ENCODE measurements at places on chromosomes 3 and 15. TPM values are rescaled to one million over a fixed set of nuclear protein-coding genes. Genes with fewer than 3 reads are reported as not detected.

DNA sequence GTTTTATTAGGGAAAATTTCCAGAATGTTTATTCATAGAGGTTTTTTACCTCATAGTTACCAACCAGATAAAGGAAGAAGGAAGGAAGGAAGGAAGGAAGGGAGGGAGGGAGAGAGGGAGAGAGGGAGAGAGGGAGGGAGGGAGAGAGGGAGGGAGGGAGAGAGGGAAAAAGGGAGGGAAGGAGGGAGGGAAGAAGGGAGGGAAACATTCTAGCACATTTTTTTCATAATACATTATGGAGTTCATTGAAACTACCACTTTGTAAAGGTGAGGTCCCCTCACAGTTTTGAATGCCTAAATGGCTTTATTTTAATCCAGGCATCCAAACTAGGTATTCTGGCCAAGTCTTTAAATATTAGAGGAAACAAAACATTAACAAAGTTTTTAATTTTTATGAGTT, 1049.1 kb downstream of the ROBO1 start:
- peaks cover 1% of the 10 kb centered on the region for H3K4me1 ChIP-seq
- H3K27ac ChIP-seq, result no peak overlapping the region
- H3K27me3 ChIP-seq, result no peaks in the 10 kb centered on the region
- H3K4me3 ChIP-seq, result no peak overlapping the region

DNA sequence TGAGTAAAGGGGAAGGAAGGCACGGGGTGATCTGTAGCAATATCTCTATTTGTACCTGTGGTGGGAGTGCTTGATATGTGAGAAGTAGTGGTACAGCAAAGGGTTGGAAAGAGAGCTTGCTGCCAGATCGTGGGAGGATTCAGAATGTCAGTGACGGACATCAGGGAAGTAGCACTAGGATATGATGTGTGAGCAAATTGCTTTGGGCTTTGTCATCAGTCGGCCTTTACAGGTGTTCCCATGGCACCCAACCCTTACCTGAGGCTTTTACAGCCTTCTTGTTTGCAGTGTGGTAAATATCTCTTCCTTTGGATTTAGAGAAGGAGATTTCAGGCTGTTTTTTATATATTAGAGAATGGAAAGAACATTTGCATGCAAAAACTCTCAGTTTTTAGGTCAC, 29.8 kb downstream of the IL1RAP start:
- H3K4me1 ChIP-seq, result peaks cover 12% of the 10 kb centered on the region
- no peaks in the 10 kb centered on the region for H3K27me3 ChIP-seq
- H3K27ac ChIP-seq, result no peak overlapping the region
- H3K4me3 ChIP-seq, result no peak overlapping the region
- no peak for DNase-seq
- H3K36me3 ChIP-seq, result no peaks in the 10 kb centered on the region

- H3K27ac ChIP-seq, result no peak overlapping the region
- H3K4me3 ChIP-seq, result no peak overlapping the region
- no peak for DNase-seq
- H3K36me3 ChIP-seq, result no peaks in the 10 kb centered on the region
- no peaks in the 10 kb centered on the region for H3K4me1 ChIP-seq
Measured at GRCh38 chr15:85281293-85281882, 99.0 kb upstream of the AKAP13 start.

DNA sequence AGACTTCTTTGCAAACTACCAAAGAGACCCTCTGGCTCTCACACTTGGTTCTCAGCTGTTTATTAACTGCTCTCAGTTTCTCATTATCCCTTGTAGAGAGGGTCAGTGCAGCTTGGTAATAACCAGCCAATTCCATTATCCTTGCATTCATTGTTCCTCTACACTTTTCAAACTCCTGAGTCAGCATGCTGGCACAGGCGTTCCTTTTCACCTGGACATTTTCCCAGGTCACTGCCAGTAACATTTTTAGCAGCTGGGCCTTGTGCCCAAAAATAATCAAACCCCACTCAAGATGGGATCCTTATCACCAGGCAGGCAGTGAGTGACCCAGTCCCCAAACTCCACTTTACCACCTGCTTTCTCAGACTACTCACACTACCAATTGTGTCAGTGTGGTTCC, 4.8 kb upstream of the SUMF1 start:
- peaks cover 10% of the 10 kb centered on the region for H3K27me3 ChIP-seq
- no peak overlapping the region for H3K27ac ChIP-seq
- H3K4me3 ChIP-seq, result no peak overlapping the region
- H3K36me3 ChIP-seq, result no peaks in the 10 kb centered on the region
- DNase-seq, result no peak

GRCh38 chr3:55292360-55292759, 194.7 kb downstream of the WNT5A start:
- H3K27ac ChIP-seq, result no peak overlapping the region
- H3K4me3 ChIP-seq, result no peak overlapping the region
- no peaks in the 10 kb centered on the region for H3K27me3 ChIP-seq
- H3K36me3 ChIP-seq, result no peaks in the 10 kb centered on the region

GRCh38 chr15:95293456-95294031, 1037.0 kb upstream of the NR2F2 start:
- no peaks in the 10 kb centered on the region for H3K27me3 ChIP-seq
- peaks cover 39% of the 10 kb centered on the region for H3K4me1 ChIP-seq
- no peaks in the 10 kb centered on the region for H3K36me3 ChIP-seq

DNA sequence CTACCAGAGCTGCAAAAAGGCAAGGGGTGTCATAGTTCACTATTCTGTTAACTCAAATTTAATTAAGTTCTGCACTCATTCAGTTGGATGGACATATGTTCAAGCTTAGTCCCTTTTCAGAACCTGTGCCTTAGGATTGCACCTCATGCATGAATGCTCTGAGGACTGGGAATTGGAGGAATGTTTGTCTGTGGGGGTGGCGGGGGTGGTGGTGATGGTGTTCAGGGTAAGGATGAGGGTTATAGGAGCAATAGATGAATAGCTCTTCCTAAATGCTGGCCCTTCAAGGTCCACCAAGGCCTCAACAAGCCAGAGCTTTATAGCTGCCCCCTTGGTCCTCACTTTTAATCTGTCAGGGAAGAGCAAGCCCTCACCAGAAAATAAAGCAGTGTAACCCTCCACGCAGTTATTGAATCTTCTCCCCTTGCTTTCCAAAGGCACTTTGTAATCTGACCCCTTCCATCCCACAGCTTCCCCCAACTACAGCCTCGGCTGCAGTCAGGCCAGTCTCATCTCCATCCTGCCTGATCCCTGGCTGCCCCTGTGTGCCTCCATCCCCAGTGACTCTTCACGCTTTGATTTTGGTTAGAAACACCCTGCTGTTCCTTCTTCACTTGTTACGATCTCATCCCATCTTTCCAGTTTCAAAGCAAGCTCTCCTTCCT, 221.6 kb upstream of the LMCD1 start:
- no peaks in the 10 kb centered on the region for H3K4me1 ChIP-seq
- no peak overlapping the region for H3K27ac ChIP-seq
- DNase-seq, result peak; percentile 17
- no peaks in the 10 kb centered on the region for H3K27me3 ChIP-seq

- H3K27me3 ChIP-seq, result no peaks in the 10 kb centered on the region
- H3K27ac ChIP-seq, result peak overlapping the region; percentile 38
- H3K4me1 ChIP-seq, result peaks cover 13% of the 10 kb centered on the region
- DNase-seq, result no peak
- H3K36me3 ChIP-seq, result peaks cover 30% of the 10 kb centered on the region
Measured at GRCh38 chr15:83014205-83014653, 2.8 kb upstream of the C15orf40 start.

- no peak overlapping the region for H3K4me3 ChIP-seq
- no peak for DNase-seq
- H3K36me3 ChIP-seq, result peaks cover 3% of the 10 kb centered on the region
- no peaks in the 10 kb centered on the region for H3K4me1 ChIP-seq
- H3K27me3 ChIP-seq, result no peaks in the 10 kb centered on the region
Measured at GRCh38 chr3:97952280-97952679, 20.0 kb downstream of the RIOX2 start.

- H3K27me3 ChIP-seq, result no peaks in the 10 kb centered on the region
- no peaks in the 10 kb centered on the region for H3K4me1 ChIP-seq
- DNase-seq, result no peak
- H3K27ac ChIP-seq, result peak overlapping the region; percentile 14
Measured at GRCh38 chr3:57091521-57092273, 31.2 kb downstream of the SPATA12 start.

The HAUS2 gene
- total RNA-seq, result 19.1 TPM

The THRB gene
- 0.57 TPM for total RNA-seq

The SLC22A13 gene
- total RNA-seq, result 0.07 TPM

The ENTPD3 gene
- 0.42 TPM for total RNA-seq

Data from cardiac muscle cell (in vitro differentiated cells and primary cell).